Right atrium auricular region (tissue), 2 donors: ENCODE measurements at places on chromosomes 4 and X. TPM values are rescaled to one million over a fixed set of nuclear protein-coding genes. Genes with fewer than 3 reads are reported as not detected.

The FGF13 gene
- total RNA-seq: 1.9 TPM

The OPHN1 gene
- total RNA-seq: 2.5 TPM

The FAT4 gene
- 15.2 TPM for total RNA-seq

The LEF1 gene
- total RNA-seq: not detected

The MSX1 gene
- 1.4 TPM for total RNA-seq

The CENPI gene
- 0.63 TPM for total RNA-seq

The CXCL9 gene
- total RNA-seq: 2.6 TPM

The WFS1 gene
- total RNA-seq: 112 TPM

The SPACA5 gene
- total RNA-seq: not detected

The FSTL5 gene
- not detected for total RNA-seq

The QRFPR gene
- 1.6 TPM for total RNA-seq

The TENM3 gene
- 15.9 TPM for total RNA-seq

The RIPPLY1 gene
- not detected for total RNA-seq

The SLC39A8 gene
- total RNA-seq: 64.3 TPM

The ELF4 gene
- total RNA-seq: 8.6 TPM

The HTN1 gene
- total RNA-seq: not detected

The CAPN6 gene
- total RNA-seq: 2.2 TPM

The DSPP gene
- not detected for total RNA-seq

The AGA gene
- total RNA-seq: 14.5 TPM

The TCP11X2 gene
- total RNA-seq: not detected

The NLRP2B gene
- total RNA-seq: not detected

The PAGE4 gene
- total RNA-seq: not detected

The CSN1S1 gene
- total RNA-seq: not detected

The SHOX gene
- total RNA-seq: not detected

The ATP8A1 gene
- total RNA-seq: 12.5 TPM

The JADE3 gene
- total RNA-seq: 3.9 TPM

The FAM47A gene
- not detected for total RNA-seq

The SCML2 gene
- 2.3 TPM for total RNA-seq

The TMEM175 gene
- 24.0 TPM for total RNA-seq

The CSAG3 gene
- total RNA-seq: not detected

The TAF7L gene
- not detected for total RNA-seq

The OTUD4 gene
- 23.7 TPM for total RNA-seq

The PDZD11 gene
- 30.2 TPM for total RNA-seq

The SMIM43 gene
- not detected for total RNA-seq

The GJB1 gene
- total RNA-seq: not detected
